Stimulated activated CD8-positive, alpha-beta memory T cell treated with anti-CD3 and anti-CD28 coated beads, Interleukin-7, amount 100 ng/mL, for 24 hours (primary cell): ENCODE measurements at places on chromosomes 7 and 10.

DNA sequence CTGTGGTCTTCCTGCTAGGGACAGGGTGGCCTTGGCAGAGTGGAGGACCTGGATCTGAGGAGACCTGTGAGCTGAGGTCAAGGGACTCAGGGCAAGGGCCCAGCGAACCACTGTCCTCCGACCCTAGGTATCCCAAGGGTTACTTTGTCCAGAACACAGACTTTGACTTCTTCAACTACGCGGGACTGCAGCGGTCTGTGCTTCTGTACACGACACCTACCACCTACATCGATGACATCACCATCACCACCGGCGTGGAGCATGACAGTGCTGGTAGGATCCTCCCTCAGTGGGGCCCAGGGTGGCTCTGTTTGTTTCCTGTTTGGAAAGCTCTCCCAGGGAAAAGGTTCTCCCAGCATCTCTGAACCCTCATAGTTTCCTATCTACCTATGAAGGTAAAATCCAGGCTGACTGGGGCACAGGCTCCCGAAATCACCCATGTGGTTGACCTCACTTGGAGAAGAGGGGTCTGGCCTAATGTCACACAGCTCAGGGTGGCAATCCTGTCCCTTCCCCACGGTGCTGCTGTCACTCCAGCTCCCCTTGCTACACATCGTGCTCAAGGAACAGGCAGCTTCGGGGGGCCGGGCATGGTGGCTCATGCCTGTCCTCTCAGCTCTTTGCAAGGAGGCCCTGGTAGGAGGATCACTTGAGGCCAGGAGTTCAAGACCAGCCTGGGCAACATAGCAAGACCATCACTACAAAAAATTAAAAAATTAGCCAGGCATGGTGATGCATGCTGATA is 57.6 kb downstream of the ZNF727 start:
- no peak for DNase-seq

GRCh38 chr7:15214976-15215375 is 312.4 kb upstream of the DGKB start:
- no peak for DNase-seq

DNA sequence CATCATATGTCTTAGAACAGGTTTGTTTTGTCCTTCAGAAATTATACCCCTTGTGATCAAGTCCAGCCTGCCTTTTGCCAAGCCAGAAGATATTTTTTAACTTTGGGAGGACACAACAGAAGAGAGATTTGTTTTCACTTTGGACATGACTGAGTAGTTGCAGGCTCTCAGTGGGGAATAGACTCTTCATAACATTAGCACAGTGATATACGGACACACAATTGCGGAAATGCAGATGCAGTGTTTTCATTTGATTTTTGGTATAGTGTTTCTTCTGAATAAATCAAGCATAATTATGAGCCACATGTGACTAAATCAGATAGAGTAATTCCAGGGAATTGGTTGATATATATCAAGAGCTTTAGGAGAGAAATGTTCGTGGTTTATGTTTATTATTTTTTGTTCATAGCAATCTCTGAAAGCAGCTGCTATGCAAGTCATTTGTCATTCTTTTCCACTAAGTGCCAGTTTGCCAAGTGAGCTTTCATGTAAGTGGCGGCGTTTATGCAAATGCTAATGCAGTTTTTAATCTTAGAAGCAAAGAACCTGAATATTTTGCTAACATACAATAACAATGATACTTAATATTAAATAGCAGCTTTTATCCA is 69.6 kb upstream of the HDAC9 start:
- DNase-seq = no peak

GRCh38 chr7:148684289-148684830 is 14.3 kb upstream of the CUL1 start:
- DNase-seq = no peak

GRCh38 chr7:41942468-41943093 is 239.7 kb upstream of the INHBA start:
- DNase-seq = no peak

DNA sequence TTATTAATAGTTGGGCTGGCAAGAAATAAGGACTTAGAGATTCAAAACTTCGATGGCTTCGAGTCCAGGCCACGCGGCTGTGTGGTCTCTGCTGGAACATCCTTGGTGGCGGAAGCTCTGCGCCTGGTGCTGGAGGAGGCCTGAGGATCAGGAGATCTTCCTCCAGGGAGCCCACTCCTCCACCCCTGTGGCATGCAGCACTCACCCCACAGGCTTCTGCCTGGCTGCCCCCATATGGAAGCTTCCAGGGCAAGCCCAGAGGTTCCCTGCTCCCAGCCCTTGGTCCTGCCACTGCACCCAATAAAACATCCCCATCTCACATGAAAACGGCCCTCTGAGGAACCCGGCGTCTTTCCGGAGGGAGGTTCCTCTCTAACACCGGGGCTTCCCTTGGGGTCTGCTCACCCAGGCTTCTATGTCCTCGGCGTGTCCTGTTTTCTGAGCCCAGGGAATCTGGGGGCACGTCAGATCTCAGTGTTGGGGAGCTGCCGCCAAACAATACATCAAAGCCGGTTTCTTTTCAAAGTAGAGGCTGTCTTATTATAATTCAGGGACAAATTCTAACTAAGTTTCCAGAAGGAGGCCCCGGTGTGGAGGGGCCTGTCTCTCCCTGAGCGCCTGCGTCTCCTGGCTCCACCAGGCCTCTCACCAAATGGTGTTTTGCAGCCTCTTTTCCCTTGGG is 32.4 kb downstream of the CALML3 start:
- no peak for DNase-seq

GRCh38 chr10:116774728-116775151 is 32.4 kb upstream of the HSPA12A start:
- no peak for DNase-seq

DNA sequence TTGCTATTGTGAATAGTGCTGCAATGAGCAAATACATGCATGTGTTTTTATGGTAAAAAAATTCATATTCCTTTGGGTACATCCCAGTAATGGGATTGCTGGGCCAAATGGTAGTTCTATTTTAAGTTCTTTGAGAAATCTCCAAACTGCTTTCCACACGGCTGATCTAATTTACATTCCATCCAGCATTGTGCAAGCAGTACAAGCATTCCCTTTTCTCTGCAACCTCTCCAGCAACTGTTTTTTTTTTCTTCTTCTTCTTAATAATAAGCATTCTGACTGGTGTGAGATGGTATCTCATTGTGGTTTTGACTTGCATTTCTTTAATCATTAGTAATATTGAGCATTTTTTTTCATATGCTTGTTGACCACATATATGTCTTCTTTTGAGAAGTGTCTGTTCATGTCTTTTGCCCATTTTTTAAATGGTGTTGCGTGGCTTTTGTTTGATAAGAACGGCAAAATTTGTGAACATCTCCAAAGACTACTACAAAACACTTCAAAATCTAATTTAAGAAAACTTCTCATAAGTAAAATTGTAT is 136.1 kb upstream of the MYO3A start:
- DNase-seq = no peak

DNA sequence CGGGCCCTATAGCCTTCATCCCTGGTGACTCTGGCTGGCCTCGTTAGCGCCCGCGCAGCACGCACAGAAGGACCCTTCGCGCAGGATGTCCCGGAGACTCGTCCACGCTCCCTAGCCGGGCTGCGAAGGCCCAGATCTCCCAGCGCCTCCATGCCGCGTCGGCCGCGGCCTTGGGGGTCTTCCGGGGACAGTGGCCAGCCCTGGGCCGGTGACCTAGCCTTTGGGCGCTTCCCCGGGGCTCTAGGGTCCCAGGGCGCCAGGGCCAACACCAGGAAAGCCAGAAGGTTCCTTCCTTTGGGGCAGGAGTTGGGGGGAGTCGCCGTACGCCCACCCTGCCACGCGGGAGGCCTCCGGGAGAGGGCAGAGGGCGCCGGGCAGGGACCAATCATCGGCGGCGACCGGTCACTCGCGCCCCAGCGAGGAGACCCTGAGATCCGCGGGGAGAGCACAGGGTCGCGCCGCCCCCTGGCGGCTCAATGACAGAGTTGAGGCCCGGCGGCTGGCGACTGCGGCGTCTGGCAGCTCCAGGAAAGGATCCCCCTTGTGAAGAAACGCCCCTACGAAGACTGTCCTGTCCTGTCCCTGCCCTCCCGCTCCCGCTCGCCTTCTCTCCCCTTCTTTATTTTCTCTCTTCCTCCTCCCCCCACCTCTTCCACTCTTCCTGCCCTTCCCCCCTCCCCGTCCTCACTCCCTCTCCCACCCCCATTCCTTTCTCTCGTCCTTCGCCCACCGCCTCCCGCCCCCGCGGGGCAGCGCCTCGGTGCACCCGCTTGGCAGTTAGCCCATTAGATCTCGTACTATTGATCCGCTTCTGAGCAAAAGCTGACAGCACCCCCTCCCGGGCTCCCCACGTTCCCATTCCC is 62.3 kb upstream of the LBX1 start:
- DNase-seq = peak; percentile 22

GRCh38 chr7:42834676-42835075 is 77.2 kb downstream of the C7orf25 start:
- no peak for DNase-seq

- DNase-seq = no peak
Measured at GRCh38 chr7:123784263-123784662, 35.5 kb upstream of the WASL start.

- DNase-seq = no peak
Measured at GRCh38 chr7:99969298-99969697, 6.5 kb downstream of the AZGP1 start.

GRCh38 chr10:97300980-97301379 is 8.5 kb upstream of the ARHGAP19 start:
- DNase-seq = no peak

GRCh38 chr10:49512121-49512809 is 26.7 kb downstream of the ERCC6 start:
- DNase-seq = no peak

DNA sequence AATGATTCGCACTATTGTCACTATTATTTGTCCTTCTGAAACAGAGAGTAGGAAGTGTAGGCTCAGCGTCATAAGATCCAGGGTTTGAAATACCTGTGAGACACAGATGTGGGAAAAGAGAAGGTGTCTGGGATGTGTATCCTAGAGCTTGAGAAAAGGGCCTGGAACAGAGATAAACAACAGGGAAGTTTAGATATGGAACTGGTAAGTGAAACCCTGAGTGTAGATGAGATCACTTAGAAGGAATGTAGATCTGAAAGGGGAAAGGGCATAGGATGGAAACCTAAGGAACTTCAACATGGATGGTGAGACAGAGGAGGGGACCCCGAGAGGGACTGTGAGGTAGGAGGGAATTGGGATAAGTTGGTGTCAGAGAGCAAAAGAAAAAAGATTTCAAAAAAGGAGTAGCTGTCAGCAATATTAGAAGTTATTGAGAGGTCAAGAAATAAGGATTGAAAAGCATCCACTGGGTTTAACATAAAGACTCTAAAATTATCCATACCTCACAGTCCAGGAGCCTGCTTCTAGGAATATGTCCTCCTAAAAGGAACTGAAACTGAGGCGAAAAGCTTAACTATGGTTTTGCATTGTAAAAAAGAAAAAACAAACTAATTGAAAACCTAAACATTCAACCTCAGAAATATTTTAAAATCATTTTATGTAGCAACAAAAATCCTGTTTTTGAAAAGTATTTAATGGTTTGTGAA is 119.2 kb upstream of the NPVF start:
- no peak for DNase-seq

DNA sequence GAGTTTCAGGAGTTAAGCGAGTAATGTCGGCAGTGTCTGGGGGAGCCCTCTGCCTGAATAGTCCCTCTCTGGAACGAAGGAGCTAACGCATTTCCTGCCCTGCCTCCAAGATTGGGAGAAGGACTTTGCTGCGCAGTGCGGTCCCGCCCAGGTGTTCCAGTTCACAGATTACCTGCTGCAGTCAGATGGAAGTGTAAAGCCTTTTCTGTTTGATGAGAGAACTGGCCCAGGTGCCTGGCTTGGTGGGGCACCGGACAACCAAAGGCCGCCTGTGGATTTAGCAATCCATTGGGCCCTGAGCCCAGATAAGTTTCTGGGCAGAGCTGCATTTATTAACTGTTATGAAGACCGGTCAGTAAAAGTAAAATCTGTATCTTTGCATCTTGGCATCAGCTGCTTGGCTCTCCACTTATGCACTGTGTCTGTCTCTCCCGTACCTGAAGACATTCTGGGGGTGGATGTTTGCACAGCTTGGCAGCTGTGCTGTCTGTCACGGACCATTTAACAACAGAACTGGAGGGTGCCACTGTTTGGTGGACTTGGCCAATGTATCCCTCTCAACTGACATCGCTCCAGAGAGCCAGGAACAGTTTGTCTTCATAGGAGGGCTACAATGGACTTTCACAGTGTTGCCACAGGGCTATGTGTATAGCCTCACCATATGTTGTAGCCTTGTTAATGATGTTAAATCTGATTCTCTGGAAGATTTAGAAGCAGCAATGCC is 654.7 kb upstream of the ZWINT start:
- DNase-seq = no peak

DNA sequence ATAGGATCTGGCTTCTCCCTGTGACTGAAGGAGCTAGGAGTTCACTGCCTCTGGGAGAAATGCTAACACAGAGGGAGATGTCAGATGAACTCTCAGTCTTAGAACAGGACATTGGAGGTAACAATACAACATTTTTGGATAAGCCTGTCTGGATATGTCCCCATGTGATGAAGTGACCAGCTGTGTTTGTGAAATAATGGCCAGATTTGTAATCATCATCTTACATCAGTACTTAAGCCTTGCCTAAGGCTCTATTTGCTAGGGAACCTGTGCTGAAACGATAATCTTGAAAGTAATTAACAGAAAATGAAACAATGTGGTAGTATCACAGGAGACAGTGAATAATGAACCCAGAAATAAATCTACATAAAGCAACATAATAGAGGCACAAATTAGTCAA is 56.2 kb downstream of the CRPPA start:
- no peak for DNase-seq

- DNase-seq = no peak
Measured at GRCh38 chr7:73451780-73452398, 18.3 kb downstream of the FZD9 start.

GRCh38 chr7:116561697-116562483 is 37.1 kb downstream of the CAV1 start:
- DNase-seq = no peak

DNA sequence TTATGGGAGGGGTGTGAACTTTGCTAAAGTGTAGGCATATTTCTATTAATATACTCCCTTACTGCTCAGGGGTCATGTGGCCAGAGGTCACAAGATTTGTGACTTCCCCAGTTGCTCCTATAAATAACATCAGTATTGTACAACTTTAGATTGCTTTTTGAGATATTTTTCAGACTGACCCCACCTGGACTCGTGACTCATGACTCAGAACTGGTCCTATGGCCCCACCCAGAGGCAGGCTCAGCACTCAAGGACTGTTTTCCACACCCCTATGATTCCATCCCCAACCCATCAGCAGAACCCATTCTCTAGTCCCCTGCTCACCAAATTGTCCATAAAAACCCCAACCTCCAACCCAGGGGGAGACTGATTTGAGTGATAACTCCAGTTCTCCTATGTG is 2.7 kb upstream of the CUL2 start:
- no peak for DNase-seq
